ENCODE measurements at places on chromosomes 3 and 15. TPM values are rescaled to one million over a fixed set of nuclear protein-coding genes. Genes with fewer than 3 reads are reported as not detected.

The ARPP21 gene
- 8.1 TPM for total RNA-seq

GRCh38 chr3:124276133-124276532 lies 284.2 kb upstream of the ROPN1 start:
- no peak for DNase-seq

The TRPM1 gene
- 3.5 TPM for total RNA-seq

DNA sequence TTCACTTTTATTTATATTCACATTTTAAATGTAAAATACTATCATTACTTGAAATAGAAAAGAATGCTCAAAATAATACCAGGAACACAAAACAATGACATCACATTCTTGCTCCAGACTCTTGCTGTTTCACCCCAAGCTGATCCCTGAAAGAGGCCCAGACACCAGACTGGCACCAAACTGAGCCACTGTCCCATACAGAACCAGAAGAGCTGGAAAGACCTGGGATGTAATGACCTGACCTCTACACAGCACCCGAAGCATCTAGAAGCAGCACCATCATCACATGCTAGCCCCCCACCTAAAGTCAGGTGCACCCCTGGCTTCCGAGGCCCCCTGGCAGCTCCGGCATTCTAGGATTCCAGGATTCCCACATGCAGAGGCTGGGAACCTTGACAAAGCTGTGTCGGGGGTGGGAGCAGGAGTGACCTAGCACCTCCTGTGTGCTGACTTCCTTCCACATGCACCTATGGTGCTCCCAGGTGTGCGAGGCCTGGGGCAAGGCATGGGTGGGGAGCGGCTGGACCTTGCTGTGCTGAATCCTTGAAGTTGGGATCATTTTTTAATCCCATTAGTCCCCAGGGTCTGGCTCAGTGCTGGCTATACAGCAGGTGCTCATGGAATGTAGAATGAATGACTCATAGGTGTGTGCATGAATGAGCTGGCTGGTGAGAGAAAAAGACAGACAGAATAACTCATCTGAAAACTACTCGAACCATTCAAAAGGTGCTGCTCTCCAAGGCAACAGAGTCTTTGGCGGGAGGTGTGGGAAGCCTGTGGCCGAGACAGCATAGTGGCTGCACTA lies 144.7 kb upstream of the IQSEC1 start:
- no peak for DNase-seq

GRCh38 chr3:38327335-38328009 lies 19.1 kb upstream of the XYLB start:
- DNase-seq, result no peak

DNA sequence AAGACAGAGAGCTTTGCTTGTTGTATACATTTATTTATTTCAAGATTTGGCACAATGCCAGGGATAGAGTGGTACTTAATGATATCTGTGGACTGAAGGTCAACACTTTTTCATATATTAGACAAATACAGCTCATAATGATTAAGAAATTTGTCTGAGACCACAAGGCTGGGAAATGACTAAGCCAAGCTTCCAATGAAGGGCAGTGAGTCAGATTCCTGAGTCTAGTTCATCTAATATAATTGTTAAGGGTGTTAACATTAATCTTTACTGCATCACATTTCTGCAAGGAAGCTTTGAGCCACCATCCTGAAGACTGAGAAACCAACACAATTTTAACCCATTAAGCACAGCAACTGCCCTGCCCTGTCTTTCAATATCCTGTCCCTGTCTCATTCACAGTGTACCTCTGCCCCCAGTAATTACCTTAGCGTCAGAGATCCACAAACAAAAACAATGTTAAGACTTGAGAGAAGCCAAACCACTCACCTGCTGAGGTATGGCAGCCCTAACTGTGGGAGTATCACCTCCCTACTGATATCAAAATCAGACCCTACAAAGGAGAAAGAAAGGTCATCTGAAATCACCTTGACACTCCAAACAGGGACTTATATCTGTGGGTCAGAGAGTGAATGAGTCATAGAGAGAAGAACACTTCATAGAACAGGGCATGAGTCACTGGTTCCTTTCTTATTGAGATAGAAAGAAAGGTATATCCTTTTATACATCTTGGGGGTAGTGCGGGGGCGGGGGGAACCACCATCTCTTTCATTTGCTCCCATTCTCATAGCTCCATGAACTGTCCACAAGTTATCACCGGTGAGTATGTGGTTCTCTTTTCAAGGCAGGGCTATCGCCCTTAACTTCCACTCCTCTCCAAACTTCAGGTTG lies 74.7 kb downstream of the MAGI1 start:
- no peak for DNase-seq

- no peak for DNase-seq
Observed at GRCh38 chr3:72847282-72847681, 963 bp downstream of the SHQ1 start.

The CFAP92 gene
- 0.30 TPM for total RNA-seq

GRCh38 chr3:148227534-148227933 lies 470.2 kb upstream of the AGTR1 start:
- DNase-seq, result no peak

GRCh38 chr15:93126148-93126547 lies 37.1 kb upstream of the RGMA start:
- peak; percentile 94 for DNase-seq

The PATL2 gene
- 0.79 TPM for total RNA-seq

- DNase-seq, result no peak
Observed at GRCh38 chr3:159988617-159989271, at the start of gene IL12A. TSS of gene IL12A (plus strand) at chr3:159988835.

- DNase-seq, result no peak
Observed at GRCh38 chr15:65730549-65731172, 61.4 kb downstream of the DENND4A start.

DNA sequence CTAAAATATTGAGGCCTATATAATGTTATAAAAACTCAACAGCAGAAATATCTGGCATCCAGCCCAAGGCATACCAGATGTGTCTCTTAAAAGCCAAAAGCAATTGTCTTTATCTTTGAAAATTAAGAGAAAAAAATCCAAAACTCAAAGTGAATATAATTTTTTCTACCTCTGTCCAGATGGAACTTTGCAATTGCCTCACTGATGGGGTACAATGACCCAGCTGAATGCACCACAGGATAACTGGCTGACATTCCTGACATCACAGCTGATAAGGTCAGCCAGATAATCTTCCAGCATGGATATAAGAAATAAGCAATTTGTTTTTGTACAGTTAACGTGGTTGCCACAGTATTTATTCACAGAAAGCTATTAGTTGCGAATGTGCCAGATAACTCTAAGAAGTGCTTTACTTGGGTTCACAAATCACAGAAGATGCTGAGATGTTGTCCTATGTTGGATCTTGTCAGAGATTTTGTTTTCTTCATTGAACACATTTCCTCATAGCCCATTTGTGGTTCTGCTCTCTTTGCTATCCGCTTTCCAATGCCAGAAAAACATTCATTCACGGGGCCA lies 566.9 kb upstream of the CCDC54 start:
- peak; percentile 79 for DNase-seq

DNA sequence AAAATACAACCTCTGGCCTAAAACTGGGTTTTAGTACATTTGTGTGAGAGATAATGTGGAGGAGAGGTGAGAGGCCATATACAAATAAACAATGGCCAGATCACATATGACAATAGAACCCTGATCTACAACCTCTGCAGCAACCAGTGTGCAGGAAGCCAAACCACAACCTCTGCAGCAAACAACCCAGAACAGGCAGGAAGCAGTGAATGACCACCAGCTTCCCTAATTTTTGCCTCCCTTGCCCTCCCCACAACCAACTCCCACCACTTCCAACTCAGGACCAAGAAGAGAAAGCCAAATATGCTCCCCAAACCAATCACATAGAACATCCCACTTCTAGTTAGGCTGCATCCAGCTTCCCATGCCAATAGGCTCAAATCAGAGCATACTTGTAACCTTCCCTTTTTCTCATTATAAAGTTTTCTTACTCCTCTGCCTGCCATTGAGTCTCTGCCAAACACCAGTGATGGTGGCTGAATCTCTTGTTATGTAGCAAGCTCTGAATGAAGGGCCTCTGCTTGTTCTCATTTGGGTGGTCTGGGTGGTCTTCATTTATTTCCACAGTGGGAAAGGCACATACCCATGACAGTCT lies 102.6 kb upstream of the GAP43 start:
- no peak for DNase-seq

The STARD9 gene
- total RNA-seq, result 41.8 TPM

DNA sequence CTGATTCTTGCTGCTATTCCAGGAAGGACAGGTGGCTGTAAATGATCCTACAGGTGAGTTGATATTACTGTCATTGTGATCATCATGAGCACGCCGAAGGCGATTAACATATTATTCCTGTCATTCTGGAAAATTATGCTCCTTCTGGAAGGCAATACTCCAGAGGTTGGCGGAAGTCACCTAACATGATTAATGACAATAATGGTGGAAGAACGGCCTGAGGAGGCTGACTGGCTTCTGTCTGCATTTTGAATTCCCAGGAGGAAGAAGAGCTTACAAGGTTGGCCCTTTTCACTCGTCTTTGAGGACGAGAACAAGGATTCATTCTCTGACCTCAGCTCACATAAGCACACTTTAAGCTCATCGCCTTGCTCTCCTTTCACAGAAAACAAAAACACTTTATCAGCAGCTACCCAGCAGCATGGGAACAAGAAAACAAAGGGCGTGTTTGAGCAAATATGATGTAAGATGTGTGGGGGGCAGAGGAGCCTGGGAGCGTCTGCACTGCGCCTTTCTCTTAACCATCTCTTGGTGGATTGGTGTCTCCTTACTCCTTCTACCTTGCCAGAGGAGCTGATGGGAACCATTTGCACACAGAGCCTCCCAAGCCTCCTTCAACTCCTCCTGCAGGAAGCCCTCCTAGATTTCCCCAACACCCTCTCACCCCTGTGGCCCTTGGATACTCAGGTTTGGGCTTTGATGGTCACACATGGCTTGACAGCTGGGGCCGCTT lies 23.0 kb downstream of the ACSBG1 start:
- DNase-seq, result no peak

- DNase-seq, result no peak
Observed at GRCh38 chr3:138493804-138494606, 59.6 kb downstream of the ESYT3 start.

- no peak for DNase-seq
Observed at GRCh38 chr3:138594935-138595610, 1.0 kb upstream of the CEP70 start.

GRCh38 chr15:81751816-81752545 lies 293.8 kb downstream of the MEX3B start:
- peak; percentile 45 for DNase-seq

The DLEC1 gene
- 0.49 TPM for total RNA-seq

DNA sequence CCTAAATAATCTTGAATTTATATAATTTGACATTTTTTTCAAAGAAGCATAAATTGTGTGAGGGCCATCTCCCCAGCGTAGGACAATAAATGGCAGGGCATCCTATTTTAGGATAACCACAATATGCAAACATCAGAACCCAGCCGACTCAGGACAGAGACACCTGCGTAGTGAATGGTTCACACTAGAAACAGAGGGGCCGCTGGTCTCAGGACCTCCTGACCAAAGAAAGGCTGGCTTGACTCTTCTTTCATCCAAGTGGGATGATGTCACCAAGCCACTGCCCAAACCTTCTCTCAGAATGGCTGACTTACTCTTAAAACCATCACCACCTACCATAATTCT lies 162.1 kb downstream of the FOXP1 start:
- no peak for DNase-seq

The C3orf85 gene
- not detected for total RNA-seq

The PIERCE2 gene
- total RNA-seq, result 1.5 TPM

DNA sequence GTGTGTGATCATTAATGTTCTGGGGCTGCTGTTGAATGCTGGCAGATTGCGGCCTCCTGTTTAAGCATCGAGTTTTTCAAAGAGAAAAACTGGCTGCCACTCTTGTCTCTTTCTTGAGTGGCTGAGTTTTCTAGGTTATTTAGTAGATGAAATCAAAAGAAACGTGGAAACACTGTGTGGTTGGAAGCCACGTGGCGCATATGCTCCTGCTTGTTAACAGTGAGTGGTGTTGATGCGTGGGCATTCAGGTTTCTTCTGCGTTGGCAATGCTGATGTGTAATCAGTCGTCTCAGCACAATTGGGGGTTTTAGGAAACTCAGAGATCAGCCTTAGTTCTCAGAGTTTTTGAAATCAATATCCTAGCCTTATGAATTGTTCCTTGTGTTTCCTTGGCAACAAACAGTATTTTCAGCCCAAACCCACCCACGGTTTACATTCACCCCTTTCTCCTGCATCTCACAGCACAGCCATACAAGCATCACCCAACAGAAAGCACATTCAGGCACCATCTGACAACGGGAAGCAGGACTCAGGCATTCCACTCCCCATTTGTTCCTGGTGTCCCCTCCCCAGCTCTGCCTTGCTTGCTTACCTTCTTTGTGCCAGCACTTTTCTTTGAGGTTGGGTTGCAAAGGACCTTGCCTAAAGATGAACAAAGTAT lies 74.7 kb downstream of the SEC22A start:
- DNase-seq, result no peak

DNA sequence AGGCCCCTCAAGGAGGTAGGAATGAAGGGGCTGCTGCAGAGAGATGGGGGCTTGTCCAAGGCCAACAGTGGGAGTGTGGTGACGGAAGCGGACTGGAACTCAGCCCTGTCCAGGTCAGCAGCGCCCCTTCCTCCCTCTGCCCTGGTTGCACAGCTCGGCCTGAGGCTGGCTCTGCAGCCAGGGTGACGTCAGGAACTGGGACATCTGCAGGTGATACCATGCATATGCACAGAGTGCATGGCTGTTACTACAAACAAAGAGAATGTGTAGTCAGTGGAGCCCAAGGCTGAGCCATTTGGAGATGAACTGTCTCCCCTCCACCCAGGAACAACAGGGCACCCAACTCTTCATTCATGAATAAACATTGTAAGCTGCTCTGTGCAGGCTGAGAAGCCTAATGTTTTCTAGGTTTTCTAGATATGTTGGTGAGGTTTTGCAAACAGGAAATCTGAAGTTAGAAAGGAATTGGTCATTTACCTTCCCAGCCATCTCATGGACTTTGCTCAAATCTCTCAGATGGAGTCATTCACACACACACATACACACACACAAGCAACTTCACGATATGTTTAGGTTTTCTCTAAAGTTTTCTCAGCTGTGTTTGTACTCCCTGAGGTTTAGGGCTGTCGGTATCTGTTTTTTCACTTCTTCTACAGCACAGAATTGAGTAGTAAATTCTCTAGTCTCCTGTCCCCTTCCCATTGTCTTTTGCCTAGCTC lies 117.2 kb downstream of the TLE3 start:
- DNase-seq, result no peak

The CHST13 gene
- 0.20 TPM for total RNA-seq

- no peak for DNase-seq
Observed at GRCh38 chr3:105533960-105534359, 167.3 kb downstream of the ALCAM start.

The PRTG gene
- total RNA-seq, result 1.5 TPM
